ENCODE measurements at places on chromosomes 1 and 21. TPM values are rescaled to one million over a fixed set of nuclear protein-coding genes. Genes with fewer than 3 reads are reported as not detected.
A peak's percentile ranks its signal among the peaks of the same experiment; 100 is the strongest.

C1orf167 gene
- total RNA-seq = not detected

ERICH3 gene
- 16.7 TPM for total RNA-seq

LRRC42 gene
- 23.1 TPM for total RNA-seq

OR2L13 gene
- 3.4 TPM for total RNA-seq

AUNIP gene
- total RNA-seq = 1.7 TPM

TMEM82 gene
- not detected for total RNA-seq

VCAM1 gene
- 24.3 TPM for total RNA-seq

TNFRSF25 gene
- total RNA-seq = 9.5 TPM

RGS4 gene
- total RNA-seq = 1.9 TPM

- no peak for DNase-seq
Observed at GRCh38 chr1:87717157-87717670, 388.5 kb downstream of the LMO4 start.

DNA sequence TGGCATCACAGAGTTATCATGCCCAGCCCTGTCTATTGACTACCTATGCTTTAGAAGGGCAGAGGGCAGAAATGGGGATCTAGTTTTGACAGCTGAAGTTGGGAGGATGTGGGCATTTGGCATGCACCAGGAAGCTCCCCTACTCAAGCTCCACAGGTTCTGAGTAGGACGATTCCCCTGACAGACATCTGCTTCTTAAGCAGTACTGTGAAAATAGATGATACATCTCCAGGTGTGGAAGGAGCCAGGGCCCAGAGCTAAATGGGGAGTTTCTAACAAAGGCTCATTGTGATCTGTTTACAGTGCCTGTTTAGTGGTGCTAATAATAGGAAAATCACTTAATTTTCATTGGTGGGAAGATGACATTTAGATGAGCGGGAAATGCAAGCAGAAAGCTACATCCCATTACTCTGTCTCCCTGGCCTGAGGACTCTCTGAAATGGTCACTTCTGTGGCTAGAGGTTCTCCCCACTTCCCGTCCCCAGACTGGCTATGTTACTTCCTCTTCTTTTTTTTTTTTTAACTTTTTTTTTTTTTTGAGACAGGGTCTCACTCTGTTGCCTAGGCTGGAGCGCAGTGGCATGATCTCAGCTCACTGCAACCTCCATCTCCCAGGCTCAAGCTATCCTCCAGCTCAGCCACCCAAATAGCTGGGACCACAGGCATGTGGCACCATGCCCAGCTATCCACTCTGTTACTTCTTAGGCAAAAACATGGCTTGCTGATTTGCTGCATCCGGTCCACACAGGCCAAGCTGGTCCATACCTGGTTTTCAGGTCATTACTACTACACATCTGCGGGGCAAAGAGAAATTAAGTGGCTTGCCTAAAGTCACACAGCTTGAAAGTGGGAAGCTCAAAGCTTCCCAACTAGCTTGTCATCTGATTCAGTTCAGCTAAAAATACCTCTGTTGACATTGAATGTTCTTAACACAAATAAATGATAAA lies 23.2 kb upstream of the CNIH3 start:
- DNase-seq = no peak

- DNase-seq = no peak
Observed at GRCh38 chr1:21042929-21043605, 133.6 kb downstream of the EIF4G3 start.

GRCh38 chr1:202167708-202168415 lies 7.5 kb upstream of the PTPN7 start:
- no peak for DNase-seq

DNA sequence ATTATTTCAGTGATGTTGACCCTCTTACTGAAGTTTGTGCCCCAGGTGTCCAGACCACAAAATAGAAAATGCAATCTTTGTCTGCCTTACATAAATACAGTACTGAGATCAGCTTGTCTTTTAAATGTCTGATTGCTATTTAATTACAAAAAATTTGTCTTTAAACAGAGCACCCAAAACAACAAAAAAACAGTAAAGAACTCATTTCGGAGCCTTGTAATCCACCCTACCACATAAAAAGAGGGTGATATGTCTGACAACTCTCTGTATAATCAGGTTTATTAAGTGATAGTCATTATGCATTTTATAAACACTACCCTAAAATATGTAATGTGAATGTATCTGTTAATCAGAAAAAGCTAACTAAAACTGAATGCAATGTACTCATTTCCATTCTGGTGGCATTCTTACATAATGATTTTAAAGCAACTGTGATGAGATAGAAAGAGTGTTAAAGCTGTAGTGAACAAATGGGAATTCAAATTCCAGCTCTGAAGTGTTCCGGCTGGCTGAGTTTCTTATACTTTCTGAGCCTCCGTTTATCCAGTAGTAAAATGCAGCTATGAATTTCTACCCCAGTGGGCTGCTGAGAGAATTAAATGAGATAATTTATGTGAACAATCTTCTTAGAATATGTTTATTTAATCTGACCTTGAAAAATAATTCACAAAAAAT lies 486.6 kb downstream of the USP25 start:
- no peak for DNase-seq

- no peak for DNase-seq
Observed at GRCh38 chr1:109615879-109616278, 3.5 kb downstream of the GNAT2 start.

DNA sequence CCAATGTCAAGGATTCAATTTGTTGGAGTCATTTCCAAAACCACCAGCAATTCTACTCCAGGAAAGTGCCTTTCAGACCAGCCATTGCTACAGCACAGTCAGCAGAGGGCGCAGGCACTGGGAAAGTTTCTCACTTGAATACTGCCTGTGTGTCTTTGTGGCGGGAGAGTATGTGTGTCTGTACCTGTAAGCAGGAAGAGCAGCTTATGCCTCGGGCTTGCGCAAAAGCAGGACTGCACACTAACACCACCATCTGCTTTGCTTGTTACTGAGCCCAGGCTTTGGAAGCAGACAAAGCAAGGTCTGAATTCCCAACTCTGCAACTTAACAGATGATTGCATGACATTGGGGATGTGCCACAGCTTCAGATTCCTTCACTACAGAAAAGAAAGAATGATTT lies 7.0 kb upstream of the CTSE start:
- peak; percentile 42 for DNase-seq

GRCh38 chr1:42943166-42943565 lies 15.5 kb downstream of the SLC2A1 start:
- no peak for DNase-seq

- no peak for DNase-seq
Observed at GRCh38 chr1:167913895-167914496, at the start of gene ADCY10. TSS of gene ADCY10 (minus strand) at chr1:167914134. CDS start at chr1:167905140, 8,994 bp downstream.

DNA sequence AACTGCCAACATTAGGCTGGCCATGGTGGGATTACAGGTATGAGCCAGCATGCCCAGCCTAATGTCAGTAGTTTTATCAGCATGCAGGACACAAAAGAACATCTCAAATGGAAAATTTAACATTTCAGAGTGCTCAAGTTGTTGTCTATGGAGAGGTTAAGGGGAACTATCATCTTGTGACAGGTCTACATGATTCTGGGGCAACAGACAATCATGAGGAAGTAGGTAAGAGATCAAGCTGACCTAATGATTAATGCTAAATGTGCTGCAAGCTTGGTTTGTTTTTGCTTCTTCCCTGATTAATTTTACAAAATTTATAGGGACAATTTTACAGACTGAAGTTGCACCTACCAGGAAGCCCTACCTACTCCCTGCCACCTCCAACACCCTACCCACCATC lies 36.6 kb downstream of the FMO4 start:
- DNase-seq = no peak

- DNase-seq = no peak
Observed at GRCh38 chr21:41883582-41883981, 4.4 kb upstream of the PRDM15 start.

DNA sequence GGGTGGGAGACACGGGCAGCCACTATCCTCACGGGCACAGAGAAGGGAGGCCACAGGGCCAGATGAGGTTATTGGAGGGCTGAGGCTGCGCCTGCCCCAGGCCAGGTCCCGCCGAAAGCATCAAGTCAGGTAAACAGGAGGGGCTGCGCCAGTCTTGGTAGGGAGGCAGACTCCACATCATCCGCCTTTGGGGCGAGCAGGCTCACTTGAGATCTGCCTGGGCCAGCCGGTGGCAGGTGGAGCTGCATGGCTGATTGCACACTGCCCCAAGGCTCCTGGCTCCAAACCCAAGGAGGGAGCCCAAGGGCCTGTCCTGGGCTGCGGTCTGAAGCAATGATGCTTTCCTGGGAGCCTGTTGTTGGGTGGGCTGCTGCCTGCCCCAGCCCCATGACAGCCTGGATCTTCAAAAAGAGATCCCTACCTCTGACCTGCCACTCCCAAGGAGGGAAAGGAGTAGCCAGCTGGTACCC lies 4.6 kb downstream of the SMIM1 start:
- no peak for DNase-seq

DNA sequence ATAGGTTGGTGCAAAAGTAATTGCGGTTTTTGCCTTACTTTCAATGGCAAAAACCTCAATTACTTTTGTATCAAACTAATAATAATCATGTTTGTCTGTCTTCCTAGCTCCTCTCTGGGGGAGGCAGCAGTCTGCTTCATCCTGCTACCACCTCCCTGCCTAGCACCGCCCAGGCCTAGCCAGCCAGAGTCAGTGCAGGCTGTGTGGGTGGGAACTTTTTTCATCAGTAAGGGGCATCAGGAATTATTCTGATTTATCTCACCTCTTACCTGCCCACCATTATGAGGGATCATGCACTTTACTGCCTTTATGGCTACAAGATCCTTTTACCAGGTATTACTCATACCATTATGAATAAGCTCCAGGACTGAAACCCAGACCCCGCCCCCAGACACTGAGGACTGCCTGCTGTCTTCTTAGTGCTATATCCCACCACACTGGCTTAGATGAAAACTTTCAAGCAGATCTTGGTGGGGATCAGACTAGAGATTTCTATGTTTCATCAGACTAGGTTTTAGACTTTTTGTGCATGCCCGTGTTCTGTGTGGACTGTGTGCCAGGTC lies 116.4 kb downstream of the PBX1 start:
- DNase-seq = no peak

Measured in occipital lobe (tissue), 3 donors.